Activated T-cell treated with anti-CD3 and anti-CD28 coated beads, Interleukin-2, amount 50 U/mL, for 48 hours (primary cell): ENCODE measurements at places on chromosomes 1 and 21.

- no peak for DNase-seq
Observed at GRCh38 chr1:209883341-209883971, 54.6 kb upstream of the SYT14 start.

GRCh38 chr1:182643699-182644098 is 39.5 kb upstream of the RGS16 start:
- no peak for DNase-seq

DNA sequence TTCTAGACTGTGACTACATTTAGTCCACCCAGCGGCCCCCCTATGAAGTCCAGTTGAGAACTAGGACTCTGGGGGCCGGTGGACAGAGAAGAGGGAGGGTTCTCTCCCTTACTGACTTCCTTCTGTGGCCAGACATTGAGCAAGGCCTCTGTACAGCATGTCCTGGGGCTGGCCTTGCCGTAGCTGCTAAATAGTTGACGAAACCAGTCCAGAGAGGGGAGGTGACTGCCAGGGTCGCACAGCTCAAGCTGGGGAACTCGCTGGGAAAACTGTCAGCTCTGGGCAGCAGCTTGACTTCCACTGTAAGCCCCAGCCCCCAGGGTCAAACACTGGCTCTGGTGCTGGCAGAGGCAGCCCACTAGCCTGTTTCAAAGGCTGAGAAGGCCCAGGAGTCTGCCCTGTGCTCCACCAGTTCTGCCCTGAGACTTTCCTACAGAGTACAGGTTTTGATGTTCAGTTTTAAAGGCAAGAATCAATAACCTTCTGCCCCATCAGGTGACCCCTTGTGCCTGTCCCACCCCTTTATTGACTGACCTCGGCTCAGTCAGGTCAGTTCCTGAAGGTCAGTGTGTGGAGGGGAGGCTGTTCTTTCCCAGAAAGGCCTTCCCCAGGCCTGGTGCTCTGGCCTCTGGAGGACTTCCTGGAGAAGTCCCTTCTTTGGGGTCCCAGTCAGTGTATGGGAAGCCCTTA is 14.1 kb downstream of the PCSK9 start:
- DNase-seq = no peak

DNA sequence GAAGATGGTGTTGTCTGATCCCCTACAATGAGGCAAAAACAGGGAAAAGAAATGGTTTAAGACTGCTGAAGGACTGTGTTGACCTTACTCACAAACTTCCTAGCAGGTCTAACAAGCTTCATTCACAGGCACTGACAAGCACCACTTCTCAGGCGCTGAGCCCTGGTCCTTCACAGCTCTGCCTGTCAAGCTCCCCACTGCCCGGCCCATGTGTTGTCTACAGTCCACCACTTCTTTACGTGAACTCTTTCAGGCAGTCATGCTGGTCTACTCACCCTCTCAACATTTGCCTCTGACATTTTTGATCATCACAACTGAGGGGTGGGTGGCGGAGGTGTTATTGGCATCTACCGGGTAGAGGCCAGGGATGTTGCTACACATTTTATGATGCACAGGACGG is 40.7 kb upstream of the MYBPHL start:
- DNase-seq = no peak

GRCh38 chr1:244451539-244451950 is at the start of gene ADSS2:
TSS of gene ADSS2 (minus strand) at chr1:244451909. CDS start at chr1:244451817, 92 bp downstream.
- no peak for DNase-seq

GRCh38 chr1:14732728-14733047 is 134.2 kb downstream of the KAZN start:
- no peak for DNase-seq

DNA sequence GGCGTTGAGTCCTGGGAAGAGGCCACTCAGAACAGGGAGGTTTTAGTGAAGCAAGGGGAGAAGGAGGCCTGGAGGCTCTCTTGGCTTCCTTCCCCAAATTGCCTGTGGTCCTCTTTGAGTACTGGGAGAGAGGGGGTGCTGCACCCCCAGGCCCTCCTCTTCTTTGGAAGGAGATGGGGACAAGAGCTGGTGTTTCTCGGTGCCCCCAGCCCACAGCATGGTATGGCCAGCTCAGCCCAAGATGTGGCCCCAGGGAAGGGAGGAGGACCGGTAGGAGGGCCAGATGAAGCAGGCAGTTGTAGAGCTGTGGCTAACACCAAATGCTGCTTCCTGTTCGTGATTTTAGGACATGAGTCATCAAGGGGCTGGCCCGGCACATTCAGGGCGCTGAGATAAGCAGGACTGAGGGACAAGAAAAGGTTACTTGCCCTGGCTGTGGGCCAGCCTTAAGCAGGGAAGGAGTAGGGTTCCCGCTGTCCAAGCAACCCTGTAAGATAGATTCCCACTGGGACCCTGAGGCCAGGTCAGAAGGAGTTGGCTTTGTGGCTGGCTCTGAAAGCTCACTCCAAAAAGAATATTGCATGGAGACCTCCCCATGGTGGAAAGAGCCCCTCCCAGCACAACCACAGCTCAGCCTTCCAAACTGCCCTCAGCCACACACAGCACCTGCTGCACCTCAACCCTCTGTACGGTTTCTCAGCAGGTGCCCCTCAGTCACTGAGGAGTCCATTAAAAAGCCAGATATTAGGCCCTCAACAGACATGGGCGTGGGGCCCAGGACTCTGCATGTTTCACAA is 4.9 kb upstream of the TNFRSF1B start:
- DNase-seq = peak; percentile 86

DNA sequence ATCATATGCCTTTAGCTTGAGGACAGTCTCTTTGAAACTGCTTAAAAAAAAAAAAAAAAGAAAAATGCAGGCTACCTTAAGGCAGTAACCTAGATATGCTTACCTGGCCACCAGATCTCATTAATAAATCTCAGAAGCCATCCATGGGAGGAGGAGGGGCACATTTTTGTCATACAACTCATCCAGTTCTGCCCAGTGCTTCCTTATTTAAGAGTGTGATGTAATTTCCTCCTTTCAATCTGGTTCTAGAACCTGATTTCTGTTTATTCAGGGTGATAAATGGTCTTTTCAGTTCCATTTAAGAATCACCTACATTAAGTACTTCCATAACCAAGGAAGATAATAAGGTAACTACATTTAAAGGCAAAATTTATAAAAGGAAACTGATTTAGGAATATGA is 6.1 kb downstream of the ERRFI1 start:
- no peak for DNase-seq

- DNase-seq = no peak
Observed at GRCh38 chr1:3237994-3238702, 169.1 kb downstream of the PRDM16 start.

DNA sequence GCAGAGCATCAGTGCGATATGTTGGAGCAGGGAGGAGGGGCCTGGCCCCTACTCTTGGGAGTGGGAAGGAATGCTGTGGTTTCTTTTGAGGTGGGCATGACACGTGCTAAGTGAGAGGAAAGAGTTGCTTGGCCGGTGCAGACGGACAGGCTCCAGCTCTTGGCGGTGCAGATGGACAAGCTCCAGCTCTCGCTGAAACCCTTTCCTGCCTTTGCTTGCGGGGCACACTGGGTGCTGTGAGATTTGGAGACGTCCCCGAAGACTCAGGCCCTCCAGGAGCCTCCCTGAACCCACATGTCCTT is 15.9 kb downstream of the PDXK start:
- DNase-seq = no peak

DNA sequence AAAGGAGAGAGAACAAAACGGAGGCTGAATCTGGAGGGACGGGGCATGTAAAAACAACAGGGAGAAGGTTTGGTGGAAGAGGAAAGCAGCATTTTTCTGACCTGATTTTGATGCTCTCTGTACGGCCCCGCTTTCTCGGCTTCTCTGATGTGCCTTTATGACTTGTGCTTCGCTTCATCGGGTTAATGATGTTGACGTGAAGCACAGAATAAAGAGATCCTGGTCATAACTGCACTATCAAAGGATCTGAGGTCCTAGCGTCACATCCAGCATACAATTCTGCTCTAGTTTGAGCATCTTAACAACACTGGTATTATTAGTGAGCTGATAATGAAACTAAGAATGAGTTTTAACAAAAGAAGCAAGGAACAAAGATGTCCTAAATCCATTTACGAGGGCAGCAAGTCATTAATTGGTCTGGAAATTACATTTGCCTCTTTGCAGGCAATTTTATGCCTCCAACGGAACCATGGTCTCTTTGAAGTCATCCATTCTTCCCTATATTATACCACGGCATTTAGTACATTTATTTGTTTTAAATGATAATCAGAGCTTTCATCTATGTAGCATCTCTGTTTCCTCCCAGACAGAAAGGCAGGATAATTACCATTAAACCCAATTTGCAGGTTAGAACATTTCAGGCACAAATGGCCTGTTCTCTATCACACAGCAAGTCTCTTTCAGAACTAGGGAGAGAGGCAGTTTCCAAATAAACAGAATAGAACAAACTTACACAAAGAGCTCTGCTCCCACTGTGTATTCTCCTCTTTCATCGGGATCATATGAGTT is 45.3 kb upstream of the B3GALNT2 start:
- DNase-seq = no peak

- DNase-seq = no peak
Observed at GRCh38 chr21:42942244-42942643, 16.8 kb upstream of the ERVH48-1 start.

GRCh38 chr1:10326251-10326650 is 72.6 kb upstream of the PGD start:
- no peak for DNase-seq

DNA sequence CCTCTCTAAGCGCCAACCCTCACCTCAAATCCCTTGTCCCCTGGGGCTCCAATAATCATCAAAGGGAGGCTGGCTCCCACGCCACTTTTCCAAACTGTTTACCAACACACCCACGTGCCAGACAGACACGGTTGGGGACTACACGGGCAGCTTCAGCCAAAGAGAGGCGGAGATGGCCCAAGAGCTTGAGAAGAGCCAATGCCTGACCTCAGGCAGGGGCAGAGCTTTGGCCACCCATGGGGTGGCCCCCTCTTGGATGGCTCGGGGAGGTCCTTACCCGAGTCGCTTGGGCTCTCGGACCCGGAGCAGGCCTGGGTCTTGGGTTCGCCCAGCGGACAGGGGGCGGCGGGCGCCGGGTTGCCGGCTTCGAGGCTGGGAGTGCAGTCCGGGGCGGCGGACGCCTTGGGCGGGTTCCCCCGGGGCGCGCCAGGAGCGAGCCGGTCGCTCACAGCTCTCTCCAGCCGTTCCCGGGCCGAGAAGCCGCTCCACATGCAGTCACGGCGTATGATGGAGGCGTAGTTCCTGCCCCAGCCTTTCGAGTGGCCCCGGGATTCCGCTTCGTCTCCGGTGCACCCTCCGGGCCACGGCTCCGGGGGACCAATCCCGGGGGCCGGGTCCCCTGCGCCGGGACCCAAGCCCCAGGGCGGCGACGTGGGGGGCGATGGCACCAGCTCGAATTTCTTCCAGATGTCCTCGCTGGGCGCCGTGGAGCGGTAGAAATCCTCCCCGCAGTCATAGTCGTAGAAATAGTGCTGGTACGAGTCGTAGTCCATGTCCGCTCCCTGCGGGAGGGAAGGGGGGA is 854 bp downstream of the MYCL start:
- peak; percentile 36 for DNase-seq

DNA sequence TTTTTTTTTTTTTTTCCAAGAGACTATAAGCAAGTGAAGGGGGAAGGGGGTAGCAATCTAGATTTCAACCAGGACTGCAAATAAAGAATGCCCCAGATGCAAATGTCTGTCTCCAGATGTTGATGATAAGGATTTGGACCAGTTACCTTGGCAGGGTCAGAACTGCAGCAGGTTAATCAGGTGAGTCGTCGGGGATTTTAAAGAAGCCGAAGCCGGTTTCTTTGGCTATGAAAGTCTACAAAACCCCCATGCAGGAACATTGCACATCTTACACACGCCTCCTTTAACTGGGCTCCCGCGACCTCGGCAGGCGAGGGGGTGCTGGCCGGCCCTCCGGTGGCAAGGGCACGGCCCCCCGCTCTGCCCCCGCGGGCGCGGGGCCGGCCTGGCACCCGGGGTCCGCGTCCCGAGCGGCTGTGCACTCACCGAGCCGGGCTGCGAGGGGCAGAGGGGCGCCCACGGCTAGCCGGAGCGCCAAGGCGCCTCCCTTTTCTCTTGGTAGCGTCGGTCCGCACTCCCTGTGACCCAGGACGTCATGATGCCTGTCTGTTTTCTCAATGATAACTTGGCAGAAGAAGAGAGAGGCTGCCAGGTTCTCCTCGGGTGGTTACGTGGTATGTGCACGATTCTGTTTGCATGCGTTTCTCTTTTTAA is 366.3 kb upstream of the ESRRG start:
- DNase-seq = no peak

DNA sequence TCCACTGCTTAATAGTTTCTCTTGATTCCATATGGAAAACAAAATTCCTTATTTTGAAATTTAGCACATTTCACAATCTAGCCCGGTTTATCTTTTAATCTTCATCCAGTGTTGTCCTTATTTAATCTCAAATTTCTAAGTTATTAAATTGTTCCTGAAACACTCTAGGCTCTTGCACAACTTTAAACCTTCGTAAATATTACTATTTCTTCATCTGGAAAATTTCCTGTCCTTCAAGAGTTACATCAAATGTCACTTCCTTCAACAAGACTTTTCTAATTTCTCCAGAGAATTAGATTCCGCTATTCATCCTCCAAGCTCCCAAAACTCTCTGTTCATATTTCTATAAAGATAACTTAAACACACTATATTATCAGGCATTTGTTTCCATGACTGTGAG is 6.5 kb downstream of the FMO5 start:
- no peak for DNase-seq

- no peak for DNase-seq
Observed at GRCh38 chr1:233261695-233262094, 33.8 kb downstream of the PCNX2 start.

- no peak for DNase-seq
Observed at GRCh38 chr21:32135401-32136363, 143.2 kb downstream of the MIS18A start.

DNA sequence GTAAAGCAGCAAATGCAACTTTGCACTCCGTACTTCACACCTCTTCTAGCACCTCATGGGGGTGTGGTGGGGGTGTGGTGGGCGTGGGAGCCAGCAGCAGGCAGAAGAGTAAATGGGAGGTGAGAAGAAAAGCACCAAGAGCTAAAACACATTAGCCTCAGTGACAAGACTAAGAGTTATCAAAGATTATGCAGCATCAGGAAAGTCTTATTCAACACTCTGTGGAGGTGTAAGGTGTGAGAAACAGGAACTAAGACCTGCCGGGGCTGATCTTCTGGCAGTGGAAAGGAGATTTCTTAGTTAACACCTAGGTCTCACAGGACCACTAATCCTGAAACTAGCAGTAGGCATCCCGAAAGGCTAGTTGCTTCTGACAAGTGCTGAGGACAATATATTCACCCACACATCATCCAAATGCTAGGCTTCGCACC is 9.9 kb downstream of the TGFBR3 start:
- DNase-seq = peak; percentile 67

GRCh38 chr1:231420959-231421545 is 1.0 kb downstream of the EGLN1 start:
- DNase-seq = peak; percentile 55
